ENCODE measurements at places on chromosomes 2 and 18.

GRCh38 chr2:48600204-48600813, 17.3 kb upstream of the GTF2A1L start:
- DNase-seq: no peak

DNA sequence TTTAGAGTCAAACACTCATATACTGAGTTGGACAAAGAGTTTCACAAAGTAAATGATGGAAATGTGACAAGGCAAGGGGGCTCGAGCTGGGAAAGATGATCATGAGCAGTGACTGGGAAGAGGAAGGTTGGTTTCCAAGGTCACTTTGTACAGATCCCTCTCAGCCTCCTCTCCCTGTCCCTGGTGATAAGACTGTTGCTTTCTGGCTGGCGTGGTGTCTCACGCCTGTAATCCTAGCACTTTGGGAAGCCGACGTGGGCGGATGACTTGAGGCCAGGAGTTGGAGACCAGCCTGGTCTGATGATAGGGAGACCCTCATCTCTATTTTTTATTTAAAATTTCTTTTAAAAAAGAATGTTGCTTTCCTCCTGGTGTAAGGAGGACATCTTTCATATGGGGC, 86.6 kb upstream of the STPG4 start:
- DNase-seq: no peak

GRCh38 chr2:28413152-28413898, 20.7 kb downstream of the FOSL2 start:
- no peak for DNase-seq

DNA sequence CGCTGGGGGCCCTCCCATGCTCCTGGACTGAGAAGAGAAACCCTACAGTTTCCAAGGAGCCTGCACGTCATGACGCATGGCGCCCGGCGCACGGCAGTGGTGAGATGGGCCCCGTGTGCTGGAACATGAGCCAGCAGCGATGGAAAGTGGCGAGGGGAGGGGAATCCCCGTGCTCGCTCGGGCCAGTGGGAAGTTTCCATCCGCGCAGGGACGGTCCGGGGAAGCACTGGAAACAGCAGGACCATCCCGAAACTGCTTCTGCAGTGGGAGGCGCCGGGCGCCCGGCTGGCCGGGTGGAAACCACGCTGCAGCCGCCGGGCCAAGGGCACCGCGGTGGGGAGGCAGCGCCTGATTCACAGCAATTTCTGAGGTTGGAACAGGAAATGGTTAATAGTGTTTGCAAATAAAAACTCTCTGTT, 4.9 kb upstream of the PDCD1 start:
- DNase-seq: no peak

DNA sequence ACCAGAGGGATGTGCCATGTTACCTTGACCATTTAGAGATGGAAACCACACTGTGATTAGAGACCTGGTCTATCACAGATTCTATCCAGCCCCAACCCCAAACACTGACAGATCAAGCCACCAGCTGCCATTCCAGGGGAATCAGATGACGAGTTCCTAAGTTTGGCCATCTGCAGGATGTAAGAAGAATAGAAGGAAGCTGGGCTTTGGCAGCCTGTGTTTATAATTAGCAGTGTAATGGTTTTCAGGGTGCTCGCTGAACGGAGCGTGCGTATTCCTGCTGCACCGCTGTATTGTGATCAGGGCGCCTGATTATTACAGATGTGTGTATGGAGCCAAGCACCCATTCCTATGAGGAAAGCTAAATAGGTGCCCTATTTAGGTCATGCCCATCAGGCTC, 138.1 kb downstream of the LRRC30 start:
- no peak for DNase-seq

DNA sequence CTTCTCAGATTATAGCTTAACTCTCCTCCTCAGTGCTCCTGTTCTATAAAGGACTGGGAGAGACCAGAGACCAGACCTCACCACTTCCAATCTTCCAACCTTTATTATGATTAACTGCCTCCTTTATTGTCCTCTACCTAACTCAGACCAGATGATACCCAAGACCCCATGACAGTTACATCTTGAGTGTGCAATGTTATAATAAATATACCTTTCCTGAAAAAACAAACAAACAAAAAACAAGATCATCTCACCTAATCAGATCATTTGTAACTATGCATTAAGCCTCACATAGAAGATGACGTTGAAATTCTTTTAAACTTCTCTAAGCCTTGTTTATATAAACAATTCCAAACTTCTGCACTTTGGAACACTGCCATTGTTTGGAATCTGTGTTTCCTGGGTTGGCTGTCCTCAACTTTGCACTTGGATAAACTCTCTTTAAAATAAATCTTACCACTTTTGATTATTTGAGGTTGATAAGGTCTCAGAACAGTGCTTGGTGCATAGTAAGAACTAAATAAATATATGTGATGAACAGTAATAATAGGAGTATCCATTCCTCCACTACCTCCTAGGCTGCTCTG, 342.7 kb downstream of the TDRD15 start:
- no peak for DNase-seq

DNA sequence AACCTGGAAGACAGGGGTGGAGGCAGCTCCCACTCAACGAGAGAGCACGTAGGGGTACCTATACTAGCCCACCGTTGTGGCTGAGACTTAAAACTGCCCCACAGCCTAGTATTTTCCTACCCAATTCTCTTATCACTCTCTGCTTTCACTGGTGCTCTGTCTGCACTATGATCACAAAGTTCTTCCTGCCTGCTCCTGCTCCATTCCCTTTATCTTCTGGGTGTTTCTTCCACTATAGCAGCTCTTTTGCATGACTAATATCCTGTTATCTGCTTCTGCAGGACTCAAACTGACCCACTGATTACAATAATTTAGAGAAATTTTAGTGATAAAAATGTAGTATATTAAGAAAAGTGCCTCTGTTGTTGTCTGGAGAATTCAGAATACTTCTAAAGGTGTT, 184.8 kb downstream of the LRP1B start:
- DNase-seq: no peak

DNA sequence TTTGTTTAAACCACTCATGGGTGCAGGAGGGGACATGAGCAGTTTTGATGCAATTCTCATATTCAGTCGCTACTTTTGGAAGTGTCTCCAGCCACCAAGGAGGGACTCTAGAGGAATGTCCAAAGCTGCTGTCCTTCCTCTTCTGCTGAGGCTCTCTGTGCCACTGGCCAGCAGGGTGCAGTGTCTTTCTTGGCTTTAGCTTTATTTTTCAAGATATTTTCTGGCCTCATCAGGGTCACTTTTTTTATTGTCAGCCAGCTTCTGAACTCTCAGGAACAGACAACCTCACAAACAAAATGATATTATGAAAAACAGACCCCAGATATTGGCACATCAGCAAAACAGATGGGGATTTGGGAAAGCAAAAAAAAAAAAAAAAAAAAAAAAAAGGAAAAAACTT, 289.3 kb upstream of the ZSWIM2 start:
- DNase-seq: no peak

GRCh38 chr2:158993721-158994587, 25.5 kb downstream of the TANC1 start:
- DNase-seq: no peak

GRCh38 chr2:70144443-70145143, 46.2 kb downstream of the C2orf42 start:
- no peak for DNase-seq

GRCh38 chr2:56185101-56185581, 1.4 kb downstream of the CCDC85A start:
- no peak for DNase-seq

DNA sequence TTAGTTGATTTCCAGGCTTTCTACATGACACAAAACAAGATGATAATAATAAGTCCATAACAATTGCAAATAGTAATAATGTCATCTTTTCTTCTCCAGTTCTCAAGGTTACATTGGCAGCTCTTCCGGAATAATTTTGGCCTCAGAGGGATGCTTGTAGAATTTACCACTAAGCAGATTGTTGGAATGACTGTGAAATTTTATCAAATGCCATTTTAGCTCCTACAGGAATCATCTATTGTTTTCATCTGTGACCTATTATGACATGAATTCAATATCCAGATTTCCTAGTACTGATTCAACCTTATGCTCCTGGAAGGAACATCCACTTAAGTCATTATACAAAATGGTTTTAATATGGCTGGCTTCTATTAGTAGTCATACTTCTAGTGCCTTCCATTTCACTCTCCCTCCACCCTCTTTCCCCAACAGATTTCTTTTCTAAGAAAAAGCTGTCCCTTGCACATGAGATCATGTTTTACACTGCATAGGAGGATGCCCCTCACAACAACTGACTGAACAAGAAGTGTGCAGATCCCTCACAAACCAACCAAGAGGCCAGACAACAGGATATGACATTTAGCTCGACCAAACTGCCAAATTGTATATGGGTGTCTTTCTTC, 200.0 kb downstream of the DNER start:
- DNase-seq: no peak

DNA sequence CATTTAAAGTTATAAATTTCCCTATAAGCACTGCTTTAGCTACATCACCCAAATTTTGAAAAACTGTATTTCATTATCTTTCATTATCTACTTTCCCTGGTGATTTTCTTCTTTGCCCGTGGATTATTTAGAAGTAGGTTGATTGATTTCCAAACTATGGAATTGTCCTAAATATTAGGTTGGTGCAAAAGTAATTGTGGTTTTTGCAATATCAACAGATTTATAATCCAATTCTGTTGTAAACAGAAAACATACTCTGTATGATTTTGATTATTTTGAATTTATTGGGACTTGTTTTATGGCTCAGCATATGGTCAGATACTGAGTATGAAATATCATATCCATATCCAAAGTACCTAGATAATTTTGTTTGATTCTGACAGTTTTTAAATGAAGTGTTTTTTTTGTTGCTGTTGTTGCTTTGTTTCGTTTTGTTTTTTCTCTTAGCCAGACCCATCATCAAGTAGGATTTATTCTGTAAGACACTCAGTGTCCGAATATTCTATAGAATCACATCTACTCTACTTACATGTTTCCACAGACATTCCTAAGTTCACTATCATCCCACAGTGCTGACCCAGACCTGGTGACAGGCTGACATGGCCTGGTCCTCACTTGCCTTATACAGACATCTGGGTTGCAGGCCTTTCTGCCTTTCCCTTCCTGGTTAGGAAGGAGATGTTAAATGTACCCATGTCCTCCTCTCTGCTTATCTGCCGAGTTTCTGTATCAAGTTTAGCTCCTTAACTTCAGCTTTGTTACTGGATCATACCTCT, 2.1 kb upstream of the TRABD2A start:
- no peak for DNase-seq

DNA sequence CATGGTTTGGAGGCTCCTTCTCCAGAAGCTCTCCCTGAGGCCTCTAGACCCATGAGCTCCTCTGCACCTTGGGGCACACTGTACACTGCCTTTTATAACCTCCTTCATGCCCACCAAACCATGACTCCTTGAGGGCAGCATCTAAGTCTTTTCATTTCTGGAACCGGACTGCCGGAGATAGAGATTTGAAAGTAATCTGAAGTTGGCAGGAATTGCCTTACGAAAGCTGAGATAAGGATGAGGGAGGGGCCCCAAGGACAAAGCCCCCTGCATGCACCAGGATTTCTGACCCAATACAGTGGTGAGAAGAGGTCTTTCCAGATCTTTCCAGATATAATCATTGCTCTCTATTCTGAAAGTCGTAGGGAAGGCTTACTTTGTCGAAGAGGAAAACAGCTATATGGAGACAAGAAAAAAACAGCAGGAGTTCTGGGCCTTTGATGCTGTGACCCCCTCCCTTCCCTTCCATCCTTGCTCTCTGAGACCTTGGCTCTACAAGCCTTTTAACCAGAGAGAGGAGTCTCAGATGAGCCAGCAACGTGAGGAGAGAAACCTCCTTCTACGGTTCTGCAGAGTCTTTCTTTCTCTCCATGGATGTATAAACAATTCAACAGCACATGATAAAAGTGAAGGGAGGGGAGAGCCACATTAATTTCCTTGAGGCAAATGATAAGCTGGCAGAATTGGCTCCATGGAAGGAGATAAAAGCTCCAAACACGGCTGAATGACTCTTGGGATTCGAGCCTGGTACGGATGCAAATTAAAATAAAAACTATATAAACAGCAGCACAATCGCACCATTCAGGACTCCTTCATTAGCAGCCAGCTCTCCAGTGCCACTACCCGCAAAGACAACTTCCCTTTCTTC, 88.0 kb upstream of the RTN4 start:
- no peak for DNase-seq

All from activated CD8-positive, alpha-beta memory T cell treated with anti-CD3 and anti-CD28 coated beads for 1 hour (primary cell).